Activated naive CD8-positive, alpha-beta T cell treated with anti-CD3 and anti-CD28 coated beads for 36 hours (primary cell): ENCODE measurements at places on chromosomes 4 and X.
A peak's percentile ranks its signal among the peaks of the same experiment; 100 is the strongest.

DNA sequence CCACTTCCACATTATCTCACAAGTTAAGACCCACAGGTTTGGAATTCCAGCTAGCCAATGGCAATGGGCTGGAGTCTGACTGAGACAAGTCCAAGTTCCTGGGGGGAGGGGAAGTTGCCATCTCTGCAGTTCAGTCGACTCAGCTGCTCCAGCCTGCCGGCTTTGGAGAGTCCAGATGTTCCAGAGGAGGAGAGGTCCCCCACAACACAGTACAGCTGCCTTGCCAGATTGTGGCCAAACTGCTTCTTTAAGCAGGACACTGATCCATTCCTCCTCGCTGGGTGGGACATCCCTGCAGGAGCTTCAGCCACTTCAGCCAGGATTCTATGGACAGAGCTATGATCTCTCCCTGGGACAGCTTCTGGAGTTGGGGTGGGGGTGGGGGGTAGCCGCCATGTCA is 199.2 kb downstream of the EDA start:
- DNase-seq = no peak

- no peak for DNase-seq
Measured at GRCh38 chr4:144687466-144687865, 41.5 kb downstream of the HHIP start.

GRCh38 chr4:71941001-71941400 is 90.8 kb upstream of the NPFFR2 start:
- no peak for DNase-seq

- no peak for DNase-seq
Measured at GRCh38 chr4:86948276-86948675, 13.5 kb downstream of the AFF1 start.

- no peak for DNase-seq
Measured at GRCh38 chr4:119861731-119862130, 204.9 kb downstream of the MAD2L1 start.

DNA sequence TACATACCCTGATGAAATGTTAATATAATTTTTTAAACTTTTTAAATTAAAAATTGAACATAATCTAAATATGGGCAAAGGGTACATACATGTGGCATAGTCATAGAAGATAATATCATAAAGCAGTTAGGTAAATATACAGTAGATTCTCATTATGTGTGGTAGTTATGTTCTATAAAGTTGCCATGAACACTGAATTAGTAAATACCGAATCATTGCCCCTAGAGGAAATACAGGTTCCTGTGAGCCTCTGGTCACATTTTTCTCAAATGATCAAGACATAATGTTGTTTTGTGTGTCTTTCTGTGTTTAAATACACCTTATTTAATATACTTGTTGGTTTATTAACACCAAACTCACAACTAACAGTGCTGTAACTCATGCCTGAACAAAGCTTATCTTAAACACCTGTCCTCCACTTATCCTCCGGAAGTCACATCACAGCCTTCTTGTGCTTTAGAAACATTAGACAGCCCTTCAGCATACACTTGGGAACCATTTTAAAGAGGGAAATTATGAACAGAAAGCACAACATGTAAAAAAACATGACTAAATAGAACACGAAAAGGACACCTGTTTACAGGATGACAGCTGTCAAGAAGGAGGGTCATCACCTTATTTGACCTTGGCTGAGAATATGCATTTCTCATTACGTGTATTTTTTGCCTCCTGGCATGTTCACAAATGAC is 169.4 kb upstream of the NAP1L5 start:
- DNase-seq = no peak

GRCh38 chrX:9614016-9614415 is 149.2 kb downstream of the TBL1X start:
- no peak for DNase-seq

DNA sequence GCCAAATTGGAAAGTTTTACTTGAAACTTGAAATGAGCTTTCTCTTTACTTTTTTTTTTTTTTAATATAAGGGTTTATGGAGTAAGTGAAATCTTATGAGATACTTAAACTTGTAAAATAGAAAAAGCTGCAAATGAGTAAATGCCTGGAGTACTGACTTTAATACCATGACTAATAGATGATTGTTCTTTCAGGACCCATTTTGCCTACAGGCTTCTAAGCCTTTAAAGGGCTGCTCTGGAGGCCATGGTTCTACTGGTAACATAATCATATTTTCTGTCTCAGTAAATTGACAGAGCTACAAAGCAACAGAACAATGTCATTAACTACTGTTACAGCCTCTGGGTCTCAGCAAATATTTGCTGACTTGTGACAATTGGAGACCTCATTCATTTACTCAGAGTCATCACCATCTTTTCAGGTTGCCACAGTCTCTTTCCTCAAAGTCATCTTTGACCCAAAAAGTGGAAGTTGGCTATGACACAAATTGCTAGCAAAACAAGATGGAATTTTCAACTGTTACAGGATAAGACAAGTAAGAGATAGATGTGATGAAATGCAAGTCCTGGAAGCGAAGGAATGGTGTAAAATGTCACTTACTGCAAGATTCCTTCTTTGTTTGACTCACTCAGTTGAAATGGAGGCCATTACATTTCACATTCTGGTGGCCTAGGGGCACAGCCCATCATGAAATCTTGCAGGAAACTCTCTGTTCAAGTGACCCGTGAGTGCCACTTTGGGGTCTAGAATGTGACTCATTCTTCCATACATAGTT is 132.7 kb downstream of the BTC start:
- no peak for DNase-seq

DNA sequence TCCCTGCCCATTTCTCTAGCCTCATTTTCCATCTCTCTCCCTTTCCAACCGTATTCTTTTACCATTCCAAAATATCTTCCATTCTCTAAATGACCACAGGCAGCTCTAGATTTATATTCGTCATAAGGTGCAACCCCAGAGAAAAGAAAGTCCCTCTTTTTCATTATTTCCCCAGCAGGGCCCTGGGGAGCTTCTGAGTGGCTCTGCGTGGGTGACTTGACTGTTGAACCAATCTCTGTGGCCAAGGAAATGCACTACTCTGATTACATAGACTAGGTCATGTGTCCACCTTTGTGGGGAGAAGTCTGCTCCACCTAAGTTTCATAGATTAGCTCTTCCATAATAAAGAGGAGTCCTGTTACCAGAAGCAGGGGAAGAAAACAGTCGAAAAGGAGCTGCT is 51.4 kb downstream of the ATOH1 start:
- no peak for DNase-seq

DNA sequence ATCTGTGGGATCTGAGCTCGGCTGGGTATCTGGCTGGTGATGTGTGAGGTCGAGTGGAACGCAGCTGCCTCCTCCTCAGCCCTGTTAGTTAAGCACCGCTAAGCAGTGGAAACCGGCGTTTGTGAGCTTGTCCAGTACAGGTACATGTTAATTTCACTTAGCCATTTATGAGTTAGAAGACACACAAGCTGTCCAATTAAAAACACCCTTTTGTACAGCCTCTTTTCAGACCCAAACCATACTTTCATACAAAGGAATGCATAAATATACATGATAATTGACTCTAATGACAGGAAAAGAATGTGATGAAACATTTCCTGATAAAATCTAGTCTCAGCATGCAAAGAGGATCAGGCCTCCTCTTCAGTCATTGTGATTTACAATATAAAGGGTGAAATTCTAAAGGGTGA is 163.6 kb upstream of the FAT1 start:
- no peak for DNase-seq

- no peak for DNase-seq
Measured at GRCh38 chr4:168633064-168633463, 136.2 kb downstream of the PALLD start.

DNA sequence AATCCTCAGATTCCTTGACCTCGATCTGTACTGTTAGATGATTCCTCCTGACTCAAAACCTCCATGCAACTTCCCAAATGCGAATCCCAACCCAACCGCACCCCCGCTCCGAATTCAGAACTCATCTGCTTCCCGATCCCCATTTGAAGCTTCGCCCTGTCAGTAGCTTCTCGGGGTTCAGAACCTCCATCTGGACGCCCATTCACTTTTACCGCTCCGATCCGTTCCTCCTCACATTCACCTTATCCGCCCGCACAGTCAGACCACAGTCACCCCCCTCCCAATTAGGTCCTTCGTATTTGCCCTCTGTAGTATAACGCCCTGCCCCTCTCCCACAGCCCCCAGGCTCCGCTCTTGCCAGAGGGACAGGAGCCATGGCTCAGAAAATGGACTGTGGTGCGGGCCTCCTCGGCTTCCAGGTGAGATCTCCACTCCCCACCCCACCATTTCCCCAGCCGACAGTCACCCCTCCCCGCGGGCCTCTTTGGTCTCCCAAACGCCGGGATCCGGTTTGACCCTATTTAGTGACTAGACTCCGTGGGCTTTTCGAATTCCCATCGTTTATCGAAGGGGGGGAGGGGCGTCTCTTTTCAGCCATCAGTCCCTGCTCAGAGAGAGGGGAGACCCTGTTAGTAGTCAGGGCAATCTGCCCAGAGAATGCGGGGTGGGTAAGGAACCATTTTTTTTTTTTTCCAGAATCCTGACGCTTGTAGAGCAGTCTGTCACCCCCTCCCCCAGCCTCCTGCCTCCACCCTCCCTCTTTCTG is 691 bp downstream of the MAGED1 start:
- DNase-seq = peak; percentile 12

GRCh38 chr4:122576261-122577188 is 44.3 kb downstream of the IL21 start:
- DNase-seq = no peak
